Natural killer cell (primary cell): ENCODE measurements at places on chromosomes 5 and 9. TPM values are rescaled to one million over a fixed set of nuclear protein-coding genes. Genes with fewer than 3 reads are reported as not detected.

- DNase-seq = no peak
Measured at GRCh38 chr9:104088416-104088815, 5.7 kb upstream of the SMC2 start.

Gene BSPRY
- 3.3 TPM for total RNA-seq

Gene RAD1
- 30.9 TPM for total RNA-seq

DNA sequence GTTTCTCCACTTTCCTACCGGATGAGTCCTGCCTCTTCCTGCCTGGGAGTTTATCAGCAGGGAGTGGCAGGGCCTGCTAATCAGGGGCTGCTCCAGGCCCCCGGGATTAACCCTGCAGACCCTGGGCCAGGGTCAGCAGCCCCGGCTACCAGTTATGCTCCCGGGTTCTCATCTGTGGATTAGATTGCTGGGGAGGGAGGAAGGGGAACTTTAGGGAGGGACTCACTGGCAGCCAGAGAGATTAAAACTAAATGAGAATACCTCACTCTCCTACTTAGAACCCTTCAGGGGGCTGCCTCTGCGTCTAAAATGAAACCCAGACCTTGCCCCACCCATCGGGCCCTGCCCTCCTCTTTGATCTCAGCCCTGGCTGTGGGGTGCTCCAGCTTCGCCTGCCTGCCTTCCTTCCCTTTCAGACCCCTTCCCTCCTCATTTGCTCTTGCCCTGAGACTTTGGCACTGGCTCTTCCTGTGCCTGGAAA, 130.5 kb upstream of the HAND1 start:
- DNase-seq = no peak

DNA sequence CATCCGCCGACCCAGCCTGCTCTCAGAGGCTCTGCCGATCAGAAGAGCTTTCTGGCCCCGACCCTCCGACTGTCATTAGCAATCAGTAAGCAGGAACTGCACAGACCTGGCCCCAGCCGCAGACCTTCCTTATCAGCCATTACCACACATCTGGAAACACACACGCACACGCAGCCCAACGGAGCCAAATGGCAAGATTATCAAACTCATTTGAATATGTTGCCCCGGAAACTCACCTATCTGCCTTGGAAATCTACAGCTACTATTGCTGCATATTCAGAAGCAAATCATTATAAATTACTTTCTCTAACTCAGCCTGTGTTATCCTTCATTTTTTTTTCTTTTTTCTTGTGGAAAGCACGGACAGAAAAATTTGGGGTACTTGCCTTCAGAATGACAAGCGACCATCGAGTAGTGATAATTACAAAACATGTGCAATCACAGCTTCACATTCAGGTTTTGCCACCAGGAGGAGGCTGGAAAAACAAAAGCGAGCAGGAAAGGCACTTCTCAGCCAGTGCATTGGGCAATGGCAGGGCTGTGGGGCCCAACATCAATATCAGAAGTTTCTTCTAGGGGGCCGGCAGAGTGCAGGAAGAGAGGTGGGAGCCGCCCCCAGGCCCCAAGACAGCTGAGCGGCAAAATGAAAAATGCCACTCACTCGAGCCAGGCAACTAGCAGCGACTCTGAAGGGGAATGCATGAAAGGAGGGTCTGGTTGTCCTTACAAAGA, 122.3 kb downstream of the VAV2 start:
- DNase-seq = no peak

Gene CD72
- 27.0 TPM for total RNA-seq

DNA sequence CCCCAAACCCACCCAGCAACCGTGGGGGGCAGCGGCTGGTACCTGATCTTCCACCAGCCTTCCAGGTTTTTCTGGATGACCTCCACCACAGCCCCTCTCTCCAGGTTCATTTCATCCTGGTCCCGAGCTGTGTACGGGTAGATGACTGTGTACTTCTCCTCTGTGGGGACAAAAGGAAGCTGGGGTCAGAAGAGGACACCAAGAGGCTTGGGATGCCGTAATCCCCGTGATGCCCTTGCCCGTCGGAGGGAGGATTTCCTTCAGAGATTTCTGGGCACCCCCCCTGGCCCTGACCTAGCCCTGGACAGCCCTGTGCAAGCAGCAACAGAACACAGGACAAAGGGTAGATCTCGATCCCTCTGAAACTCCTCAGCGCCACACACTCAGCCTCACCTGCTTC, 70.3 kb upstream of the UBTD2 start:
- DNase-seq = no peak

DNA sequence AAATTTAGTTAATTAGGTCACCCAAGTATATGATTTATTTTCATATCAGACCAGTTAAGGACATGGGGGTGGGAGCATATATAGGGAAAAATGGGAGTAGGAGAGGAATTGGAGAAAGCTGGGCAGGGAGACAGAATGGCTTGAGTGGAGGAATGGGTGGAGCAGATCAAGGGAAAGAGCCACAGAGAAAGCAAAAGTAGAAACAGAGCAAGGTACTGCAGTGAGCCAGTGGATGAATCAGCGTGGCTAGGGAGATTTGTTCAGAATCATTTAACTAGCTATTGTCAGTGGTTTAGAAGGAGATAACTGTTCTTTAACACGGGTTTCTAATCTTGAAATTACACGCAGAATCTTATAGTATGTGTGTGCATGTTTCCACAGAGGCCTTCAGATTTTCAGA, 37.4 kb downstream of the SNX24 start:
- no peak for DNase-seq

GRCh38 chr9:122327175-122327574, 43.6 kb upstream of the PTGS1 start:
- no peak for DNase-seq

Gene SLC36A2
- not detected for total RNA-seq

DNA sequence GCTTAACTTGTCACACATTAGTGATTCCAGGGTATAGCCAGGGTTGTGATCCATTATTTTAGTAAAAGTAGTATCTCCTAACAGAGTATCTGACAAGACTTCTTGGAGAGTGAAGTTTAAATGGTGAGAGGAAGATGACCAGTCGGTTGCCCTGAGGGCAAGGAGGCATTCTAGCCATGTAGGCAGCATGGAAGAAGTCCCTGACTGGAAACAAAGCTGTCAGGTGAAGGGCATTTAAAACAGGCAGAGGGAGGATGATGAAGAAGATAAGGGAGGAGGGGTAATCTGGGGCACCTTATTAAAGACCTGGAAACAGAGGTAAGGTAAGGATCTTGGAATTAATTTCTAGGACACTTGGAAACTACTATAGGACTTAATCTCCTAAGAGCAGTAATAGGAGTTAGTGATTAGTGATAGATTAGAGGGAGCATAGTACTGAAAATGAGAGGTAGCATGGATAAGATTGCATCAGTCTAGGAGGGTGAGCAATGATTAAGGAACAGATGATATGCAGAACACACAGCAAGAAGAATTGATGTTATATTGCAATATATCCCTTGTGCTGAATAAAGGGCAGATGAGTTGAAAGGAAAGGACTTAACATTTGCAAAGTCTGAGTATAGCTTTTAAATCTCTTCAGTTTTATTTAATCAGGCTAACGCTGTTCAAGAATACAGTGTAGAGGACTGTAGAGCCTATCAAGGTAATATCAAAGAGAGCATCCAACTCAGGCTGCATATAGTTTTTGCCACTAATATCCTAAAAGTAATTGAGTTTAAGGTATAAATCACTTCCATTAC, 9.6 kb downstream of the KIF2A start:
- DNase-seq = no peak

Gene ZNF354B
- 13.6 TPM for total RNA-seq

GRCh38 chr9:98943682-98944056, at the start of gene COL15A1:
TSS of gene COL15A1 (plus strand) at chr9:98943907. CDS start at chr9:98944062, 155 bp downstream.
- no peak for DNase-seq

Gene NUDT12
- total RNA-seq = not detected

- DNase-seq = no peak
Measured at GRCh38 chr5:148909040-148909439, 82.6 kb downstream of the ADRB2 start.

DNA sequence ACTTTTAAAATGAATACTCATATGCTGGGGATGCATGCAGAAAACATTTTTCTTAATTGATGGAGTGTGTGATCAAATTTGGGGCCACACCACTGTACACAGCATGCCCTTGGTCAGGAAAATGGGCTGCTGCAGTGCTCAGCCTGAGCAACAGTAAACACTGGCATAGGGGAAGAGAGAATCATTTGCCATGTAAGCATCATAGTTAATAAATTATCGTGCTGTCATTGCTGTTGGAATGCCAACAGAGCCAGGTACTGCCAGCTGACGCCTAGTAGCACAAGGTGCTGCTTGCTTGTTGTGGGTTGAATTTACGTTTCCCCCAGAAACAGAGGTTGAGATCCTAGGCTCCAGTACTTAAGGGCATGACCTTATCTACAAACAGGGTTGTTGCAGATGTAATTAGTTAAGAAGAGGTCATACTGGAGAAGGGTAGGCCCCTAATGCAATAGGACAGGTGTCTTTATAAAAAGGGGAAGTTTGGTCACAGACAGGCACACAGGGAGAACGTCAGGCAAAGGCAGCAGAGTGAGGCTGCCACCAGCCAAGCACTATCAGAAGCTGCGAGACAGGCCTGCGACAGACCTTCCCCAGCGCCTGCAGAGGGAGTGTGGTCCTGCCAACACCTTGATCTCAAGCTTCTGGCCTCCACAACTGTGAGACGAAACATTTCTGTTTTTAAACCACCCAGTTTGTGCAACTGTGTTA, 25.3 kb downstream of the DAP start:
- no peak for DNase-seq

- DNase-seq = no peak
Measured at GRCh38 chr5:160435532-160435931, 13.9 kb downstream of the PTTG1 start.

- no peak for DNase-seq
Measured at GRCh38 chr5:5344051-5344571, 78.4 kb upstream of the ICE1 start.

Gene SHOC1
- not detected for total RNA-seq

Gene GRM6
- total RNA-seq = not detected

DNA sequence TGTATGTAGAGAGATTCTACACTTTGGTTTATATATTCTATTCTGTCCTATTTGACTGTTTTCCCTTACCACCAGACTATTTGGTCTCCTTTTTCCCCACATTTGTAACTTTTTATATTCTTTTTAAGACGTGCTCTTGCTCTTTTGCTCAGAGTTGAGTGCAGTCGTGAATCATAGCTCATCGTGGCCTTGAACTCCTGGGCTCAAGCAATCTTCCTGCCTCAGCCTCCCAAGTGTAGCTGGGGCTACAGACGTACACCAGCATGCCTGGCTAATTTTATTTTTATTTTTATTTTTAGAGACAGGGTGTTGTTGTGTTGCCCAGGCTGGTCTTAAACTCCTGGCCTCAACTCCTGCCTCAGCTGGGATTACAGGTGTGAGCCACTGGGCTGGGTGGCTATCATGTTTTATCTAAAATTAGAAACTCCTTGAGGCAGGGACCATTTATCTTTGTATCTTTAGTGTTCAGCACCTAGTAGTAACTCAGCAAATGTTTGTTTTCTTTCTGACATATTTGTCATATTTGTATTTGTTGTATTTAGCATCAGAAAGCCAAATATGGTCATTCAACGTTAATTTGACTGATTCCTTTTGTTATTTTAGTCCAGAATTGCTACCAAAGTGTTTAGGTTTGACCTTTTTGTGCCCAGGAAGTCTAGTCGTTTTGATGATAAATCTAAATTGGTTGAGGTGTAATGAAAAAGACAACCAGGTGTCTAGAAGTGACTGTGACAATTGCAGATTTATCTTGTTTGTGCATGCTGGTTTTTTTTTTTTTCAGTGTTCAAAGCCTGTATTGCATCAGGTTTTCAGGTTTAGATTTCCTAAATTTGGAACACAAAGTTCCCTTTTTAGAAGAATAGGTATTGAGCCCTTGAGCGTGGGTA, 44.3 kb downstream of the ERBIN start:
- no peak for DNase-seq

- no peak for DNase-seq
Measured at GRCh38 chr9:132616725-132617124, 34.3 kb downstream of the BARHL1 start.

Gene SLC45A2
- total RNA-seq = not detected

DNA sequence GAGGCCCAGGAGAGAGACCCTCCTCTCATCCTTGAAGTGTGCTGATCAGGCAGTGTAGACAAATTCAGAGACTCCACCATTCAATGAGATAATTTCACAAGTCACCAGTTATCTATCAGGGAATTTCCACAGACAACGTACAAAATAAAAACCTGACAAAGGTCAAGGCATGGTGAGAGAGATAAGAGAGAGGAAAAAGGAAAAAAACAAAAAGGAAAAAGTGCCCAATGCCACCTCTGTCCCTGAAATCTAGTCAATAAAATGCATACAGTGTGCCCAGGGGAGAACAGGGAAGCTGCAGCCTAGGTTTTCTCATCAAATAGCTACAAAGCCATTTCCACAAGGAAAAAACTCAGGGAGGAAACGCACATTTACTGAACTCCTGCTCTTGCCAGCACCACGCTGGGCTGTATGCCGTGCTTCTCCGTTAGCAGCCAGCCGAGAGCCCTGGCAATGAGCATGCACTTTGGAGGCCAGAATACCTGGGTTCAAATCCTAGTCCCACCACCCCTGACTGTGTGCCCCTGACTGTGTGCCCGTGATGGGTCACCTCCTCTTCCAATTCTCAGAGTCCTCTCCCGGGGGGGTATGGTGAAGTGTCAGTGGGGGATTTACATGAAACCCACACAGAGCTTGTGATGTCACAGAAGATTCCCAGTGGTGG, 11.6 kb downstream of the WHRN start:
- no peak for DNase-seq

Gene OCLN
- total RNA-seq = 0.68 TPM

Gene ECM2
- total RNA-seq = not detected

GRCh38 chr5:44089424-44090144, 299.6 kb downstream of the FGF10 start:
- no peak for DNase-seq
